ENCODE measurements at places on chromosomes 7 and 10.
A peak's percentile ranks its signal among the peaks of the same experiment; 100 is the strongest.

GRCh38 chr10:49465736-49466135 lies 69.8 kb upstream of the DRGX start:
- no peak for DNase-seq

DNA sequence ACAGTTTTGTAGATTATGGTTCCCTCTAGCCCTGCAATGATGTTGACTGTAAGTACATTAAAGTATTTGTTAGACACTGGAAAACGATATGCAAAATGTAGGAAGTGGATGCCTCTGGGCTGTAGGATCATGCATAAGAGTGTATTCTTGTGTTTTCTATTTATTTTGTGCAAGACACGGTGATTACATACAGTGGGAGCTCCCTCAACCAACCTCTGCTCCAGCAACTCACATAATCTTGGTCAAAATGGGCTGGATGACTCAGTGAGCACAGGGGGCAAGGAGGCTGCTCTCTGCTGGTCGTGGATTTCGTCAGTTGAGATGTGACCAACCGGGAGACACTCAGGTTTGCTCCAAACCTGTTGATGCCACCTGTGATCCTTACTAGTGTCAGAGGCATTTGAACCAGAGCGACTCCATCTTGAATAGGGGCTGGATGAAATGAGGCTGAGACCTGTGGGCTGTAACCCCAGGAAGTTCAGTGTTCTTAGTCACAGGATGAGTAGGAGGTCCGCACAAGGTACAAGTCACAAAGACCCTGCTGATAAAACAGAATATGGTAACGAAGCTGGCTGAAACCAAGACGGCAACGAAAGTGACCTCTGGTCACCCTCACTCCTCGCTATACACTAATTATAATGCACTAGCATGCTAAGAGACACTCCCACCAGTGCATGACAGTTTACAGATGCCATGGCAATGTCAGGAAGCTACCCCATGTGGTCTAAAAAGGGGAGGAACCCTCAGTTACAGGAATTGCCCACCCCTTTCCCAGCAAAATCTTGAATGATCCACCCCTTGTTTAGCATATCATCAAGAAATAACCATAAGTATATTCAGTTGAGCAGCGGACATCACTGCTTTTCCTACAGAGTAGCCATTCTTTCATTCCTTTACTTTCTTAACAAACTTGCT lies 56.4 kb upstream of the FAM20C start:
- DNase-seq: no peak

GRCh38 chr10:59970396-59971368 lies 64.3 kb upstream of the CCDC6 start:
- no peak for DNase-seq

DNA sequence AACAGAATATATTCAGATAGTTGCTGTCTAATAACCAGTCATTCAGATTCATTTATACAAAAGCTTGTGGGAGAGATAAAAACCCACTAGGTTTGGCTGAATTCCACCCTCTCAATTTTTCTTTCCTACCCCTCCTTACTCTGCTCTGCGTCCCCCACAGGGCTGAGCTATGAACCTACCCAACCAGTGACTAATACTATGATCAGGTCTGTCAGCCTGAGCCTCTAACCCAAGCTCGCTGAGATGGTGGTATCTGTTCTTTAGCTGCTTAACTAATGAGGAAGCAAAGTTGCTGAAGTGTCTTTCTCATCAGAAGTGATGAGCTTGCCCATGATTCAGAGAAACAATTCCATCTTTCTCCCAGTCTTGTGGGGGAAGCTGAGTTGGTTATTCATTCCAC lies 248.7 kb upstream of the GPR26 start:
- no peak for DNase-seq

GRCh38 chr10:126123466-126123865 lies 227.1 kb downstream of the FANK1 start:
- DNase-seq: no peak

DNA sequence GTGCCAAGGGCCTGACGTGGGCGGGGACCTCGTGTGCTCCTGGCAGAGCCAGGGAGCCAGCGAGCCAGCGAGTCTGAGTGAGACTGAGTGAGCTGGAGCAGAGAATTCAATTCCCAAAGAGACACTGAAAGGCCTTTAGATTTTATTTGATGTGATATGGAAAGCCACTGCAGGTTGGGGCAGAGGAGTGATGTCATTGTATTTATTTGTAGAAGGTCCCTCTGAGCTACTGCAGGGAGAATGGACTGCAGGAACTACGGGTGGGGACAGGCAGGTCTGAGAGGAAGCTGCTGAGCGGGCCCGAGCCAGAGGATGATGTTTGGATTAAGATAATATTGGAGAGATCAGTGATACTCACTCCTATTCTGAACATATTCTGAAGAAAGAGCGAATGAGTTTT lies 445.8 kb upstream of the ANKRD30A start:
- DNase-seq: no peak

- no peak for DNase-seq
Measured at GRCh38 chr10:58331646-58332045, 3.2 kb upstream of the UBE2D1 start.

DNA sequence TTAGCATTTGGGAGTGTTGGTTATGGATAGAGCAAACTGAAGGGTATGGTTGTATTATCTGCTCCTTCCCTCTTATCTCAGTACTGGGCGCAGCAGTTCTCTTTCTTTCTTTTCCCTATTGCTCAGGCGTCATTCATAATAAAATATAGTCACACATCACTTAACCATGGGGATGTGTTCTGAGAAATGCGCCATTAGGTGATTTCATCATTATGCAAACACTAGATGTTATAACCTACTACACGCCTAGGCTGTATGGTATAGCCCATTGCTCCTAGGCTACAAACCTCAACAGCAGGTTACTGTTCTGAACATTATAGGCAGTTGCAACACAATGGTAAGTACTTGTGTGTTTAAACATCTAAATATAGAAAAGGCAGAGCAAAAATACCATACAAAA lies 401.7 kb downstream of the EXOC4 start:
- DNase-seq: no peak

DNA sequence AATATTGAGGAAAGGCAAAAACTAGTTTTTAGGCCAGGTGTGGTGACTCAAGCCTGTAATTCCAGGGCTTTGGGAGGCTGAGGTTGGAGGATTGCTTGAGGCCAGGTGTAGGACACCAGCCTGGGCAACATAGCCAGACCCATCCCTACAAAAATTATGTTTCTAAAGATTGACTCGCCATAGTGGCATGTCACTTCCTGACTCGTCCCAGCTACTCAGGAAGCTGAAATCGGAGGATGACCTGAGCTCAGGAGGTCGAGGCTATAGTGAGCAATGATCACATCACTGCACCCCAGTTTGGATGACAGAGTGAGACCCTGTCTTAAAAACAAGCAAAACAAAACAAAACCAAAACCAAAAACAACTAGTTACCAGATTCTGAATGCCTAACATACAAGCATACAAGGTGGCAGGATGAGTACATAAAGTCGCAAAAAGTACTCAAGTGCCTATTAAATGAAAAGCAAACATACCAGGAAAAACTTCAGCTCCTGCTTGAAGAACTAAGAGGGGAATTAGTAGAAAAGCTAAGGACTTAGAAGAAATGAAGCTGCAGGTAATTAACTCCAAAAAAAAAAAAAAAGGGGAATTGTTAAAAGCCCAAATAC lies 14.1 kb downstream of the ZNF398 start:
- DNase-seq: no peak

DNA sequence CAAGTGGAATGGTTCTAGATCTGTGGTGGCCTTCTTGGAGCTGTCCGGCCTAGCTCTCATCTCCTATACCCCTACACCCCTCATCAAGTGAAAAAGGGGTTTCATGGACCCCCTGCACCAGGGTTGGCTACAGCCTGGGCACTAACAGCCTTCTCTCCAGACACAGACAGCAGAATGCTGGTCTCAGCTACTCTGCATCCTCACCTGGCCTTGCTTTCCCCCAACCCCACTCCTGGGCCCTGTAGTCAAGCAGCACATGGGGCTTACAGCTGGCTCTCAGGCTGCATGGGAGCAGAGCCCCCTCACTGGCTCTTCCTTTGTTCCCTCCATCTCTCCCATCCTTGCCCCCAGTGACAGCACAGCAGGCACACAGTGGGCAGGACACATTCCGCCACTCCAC lies 20.8 kb upstream of the TMEM273 start:
- DNase-seq: no peak

- no peak for DNase-seq
Measured at GRCh38 chr10:31352436-31353226, 33.6 kb downstream of the ZEB1 start.

DNA sequence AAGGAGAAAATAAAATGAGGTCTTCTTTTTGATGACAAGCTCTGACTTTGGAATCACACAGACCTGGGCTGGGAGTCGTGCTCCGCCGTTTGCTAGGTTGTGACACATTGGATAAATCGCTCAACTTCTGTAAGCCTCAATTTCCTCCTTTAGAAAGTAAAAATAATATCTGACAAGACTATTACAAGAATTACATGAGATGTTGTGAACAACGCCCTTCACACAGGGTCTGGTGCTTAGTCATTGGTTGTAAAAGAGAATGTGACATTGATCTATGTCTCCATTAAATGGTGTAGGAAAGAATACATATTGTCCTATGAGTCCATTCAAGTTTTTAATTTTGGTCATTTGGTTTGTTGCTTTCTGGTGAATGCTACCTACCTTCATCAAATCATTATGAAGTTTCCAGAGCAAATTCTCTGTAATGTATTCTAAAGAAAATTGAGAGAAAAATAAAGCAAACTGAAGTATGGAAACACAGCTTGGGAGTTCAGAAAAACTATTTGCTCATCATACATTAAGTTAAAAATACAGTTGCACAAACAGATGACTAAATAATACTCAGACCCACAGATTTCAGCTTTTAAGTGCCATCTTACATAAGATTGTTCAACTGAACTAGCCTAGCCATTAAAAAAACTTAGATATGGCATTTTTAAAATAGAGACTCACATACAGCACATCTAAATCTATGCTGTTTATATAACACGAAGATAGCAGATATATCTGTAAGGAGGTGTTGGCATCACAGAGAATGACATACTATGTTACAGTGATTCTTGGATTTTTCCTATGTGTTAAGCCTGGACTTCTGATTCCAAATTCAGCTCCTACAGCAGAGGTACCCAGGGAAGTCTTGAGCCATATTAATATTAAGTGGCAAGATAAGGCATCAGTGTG lies 12.3 kb upstream of the ADRB1 start:
- no peak for DNase-seq

DNA sequence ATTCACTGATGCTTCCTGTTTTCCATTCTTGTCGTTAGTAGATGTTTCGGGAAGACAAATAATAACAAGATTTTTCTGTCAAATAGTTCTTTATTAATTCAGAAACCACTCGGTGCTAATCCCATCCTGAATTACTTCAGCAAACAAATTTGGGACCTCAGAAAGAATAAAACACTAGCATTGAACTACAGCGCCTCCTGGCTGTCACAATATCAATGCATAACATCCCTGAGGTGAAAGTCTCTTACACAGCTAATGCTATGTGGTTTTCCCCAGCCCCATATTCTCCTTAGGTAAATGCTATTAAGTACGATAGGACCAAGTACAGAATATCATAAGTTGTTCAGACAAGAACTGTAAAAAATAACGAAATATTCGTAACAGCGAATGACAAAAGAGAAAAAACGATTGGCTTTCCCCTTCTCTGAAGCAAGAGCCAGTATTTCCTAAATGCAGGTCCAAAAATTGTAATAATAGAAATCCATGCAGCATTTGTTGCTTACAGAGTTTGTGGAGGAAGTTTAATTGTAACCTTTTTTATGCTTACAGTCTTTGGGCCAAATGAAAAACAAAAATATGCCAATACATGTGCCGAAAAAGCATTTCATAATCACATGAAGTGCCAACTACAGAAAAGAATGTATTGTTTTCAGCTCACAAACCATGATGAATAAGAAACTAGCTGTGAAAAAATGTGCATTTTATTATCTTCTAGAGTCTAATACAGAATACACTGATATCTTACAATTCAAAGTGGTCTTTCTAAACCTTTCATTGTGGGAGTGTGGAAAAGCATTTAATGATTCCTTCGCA lies 47.3 kb downstream of the MYPN start:
- peak; percentile 28 for DNase-seq

GRCh38 chr7:131225619-131226513 lies 101.8 kb upstream of the MKLN1 start:
- no peak for DNase-seq

GRCh38 chr10:62573929-62574328 lies 199.8 kb downstream of the ZNF365 start:
- no peak for DNase-seq

- no peak for DNase-seq
Measured at GRCh38 chr10:90935581-90936275, 14.8 kb upstream of the ANKRD1 start.

DNA sequence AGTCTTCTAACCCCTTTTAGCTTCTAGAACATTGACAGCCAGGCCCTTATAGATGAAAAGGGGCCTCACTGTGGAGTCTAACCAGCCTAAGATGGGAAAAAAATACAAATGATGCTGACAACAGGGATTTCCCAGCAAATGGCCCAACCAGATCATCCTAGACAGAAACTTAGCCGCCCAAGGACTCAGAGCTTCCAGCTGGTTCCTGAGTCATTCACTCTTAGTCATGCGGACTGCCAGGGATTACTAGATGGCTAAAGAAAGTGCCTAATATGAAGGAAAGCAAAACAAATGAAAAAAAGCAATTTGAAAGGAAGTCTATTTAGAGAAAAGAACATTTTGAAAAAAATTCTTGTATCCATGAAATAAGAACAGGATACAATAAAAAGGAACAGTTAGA lies 23.7 kb downstream of the TSPAN14 start:
- no peak for DNase-seq

DNA sequence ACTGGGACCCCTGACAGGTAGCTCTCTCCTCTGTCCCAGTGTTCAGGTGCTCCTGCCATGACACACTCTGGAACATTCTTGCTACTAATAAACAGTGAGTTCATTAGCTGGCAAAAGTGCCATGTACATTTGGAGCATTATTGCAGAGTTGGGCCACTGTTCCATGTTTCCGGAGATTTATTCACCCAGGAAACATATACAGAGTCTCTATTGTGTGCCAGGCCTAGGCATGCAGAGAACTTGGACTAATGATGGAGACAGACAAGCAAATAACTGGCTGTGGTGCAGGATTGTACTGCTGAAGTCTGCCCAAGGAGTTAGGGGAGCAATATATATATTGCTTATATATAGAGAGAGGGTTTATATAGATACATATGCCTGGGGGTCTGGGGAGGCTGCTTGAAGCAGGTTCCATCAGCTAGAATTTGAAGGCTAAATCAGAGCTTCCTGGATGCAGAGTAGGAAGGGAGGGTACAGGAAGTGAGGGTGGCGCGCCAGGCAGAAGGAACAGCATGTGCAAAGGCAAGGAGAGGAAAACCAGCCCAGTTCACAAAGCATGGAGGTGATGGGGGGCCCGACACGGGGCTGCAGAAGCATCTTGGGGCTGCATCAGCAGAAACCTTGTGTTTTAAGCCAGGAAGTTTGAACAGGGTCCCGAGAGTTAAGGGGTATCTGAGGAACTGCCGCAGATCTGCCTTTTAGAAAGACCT lies 22.7 kb upstream of the EEPD1 start:
- DNase-seq: no peak

- no peak for DNase-seq
Measured at GRCh38 chr10:132255489-132256344, 52.0 kb downstream of the STK32C start.
